ENCODE measurements at places on chromosomes 7 and 10. TPM values are rescaled to one million over a fixed set of nuclear protein-coding genes. Genes with fewer than 3 reads are reported as not detected.

Gene PLCE1
- 3.1 TPM for total RNA-seq

Gene THSD7A
- 3.7 TPM for total RNA-seq

Gene SH2D4B
- not detected for total RNA-seq

Gene CAMK2G
- total RNA-seq: 7.4 TPM

Gene TAS2R4
- 0.75 TPM for total RNA-seq

Gene ZNF398
- 6.1 TPM for total RNA-seq

Gene HOXA5
- not detected for total RNA-seq

Gene DLX5
- not detected for total RNA-seq

DNA sequence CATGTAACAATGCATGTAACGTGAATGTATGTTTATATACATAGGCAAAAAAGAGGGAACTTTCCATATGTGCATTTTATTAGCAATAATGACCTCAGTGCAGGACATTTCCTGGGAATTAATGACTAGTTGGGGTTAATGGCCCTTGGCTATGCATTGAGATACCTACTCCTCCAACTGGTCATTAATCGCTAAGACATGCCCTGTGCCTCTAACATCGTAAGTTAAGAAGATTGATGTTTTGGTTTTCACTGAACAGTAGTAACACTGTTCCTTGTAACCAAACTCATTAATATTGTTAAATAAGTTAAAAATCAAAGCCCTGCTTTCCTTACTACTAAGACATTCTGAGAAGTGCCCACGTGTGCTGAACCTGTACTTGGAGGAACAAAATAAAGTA lies 61.7 kb downstream of the SEMA3D start:
- DNase-seq: no peak
- no peaks in the 10 kb centered on the region for H3K36me3 ChIP-seq
- no peaks in the 10 kb centered on the region for H3K4me1 ChIP-seq
- H3K27ac ChIP-seq: no peak overlapping the region
- no peaks in the 10 kb centered on the region for H3K27me3 ChIP-seq
- no peak overlapping the region for H3K4me3 ChIP-seq

GRCh38 chr7:90625562-90625961 lies 29.4 kb downstream of the CDK14 start:
- H3K4me3 ChIP-seq: no peak overlapping the region
- H3K27ac ChIP-seq: no peak overlapping the region
- no peaks in the 10 kb centered on the region for H3K36me3 ChIP-seq
- H3K4me1 ChIP-seq: no peaks in the 10 kb centered on the region
- H3K27me3 ChIP-seq: no peaks in the 10 kb centered on the region

GRCh38 chr7:50853311-50853710 lies 70.6 kb upstream of the GRB10 start:
- no peak overlapping the region for H3K4me3 ChIP-seq
- no peak for DNase-seq
- no peaks in the 10 kb centered on the region for H3K27me3 ChIP-seq

DNA sequence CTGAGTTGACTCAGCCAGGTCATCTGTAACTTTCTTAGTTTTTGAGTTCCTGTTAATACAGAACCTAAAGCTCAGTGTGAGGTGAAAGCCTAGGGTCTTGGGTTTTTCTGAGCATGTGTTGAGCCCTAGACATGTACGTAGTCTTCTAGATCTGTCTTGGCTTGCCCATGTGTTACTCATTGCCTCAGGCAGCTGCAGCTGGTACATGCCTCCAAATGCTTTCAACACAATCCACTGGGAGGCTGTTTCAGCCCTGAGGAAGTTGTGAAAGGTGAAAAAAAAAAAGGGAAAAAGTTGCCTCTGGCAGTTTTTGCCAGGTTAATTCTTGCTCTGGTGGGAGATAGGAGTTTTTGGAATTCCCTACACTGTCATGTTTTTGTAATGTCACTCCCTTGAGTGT lies 134.6 kb downstream of the RNF216 start:
- H3K27me3 ChIP-seq: no peaks in the 10 kb centered on the region
- H3K4me1 ChIP-seq: no peaks in the 10 kb centered on the region
- H3K36me3 ChIP-seq: peaks cover 26% of the 10 kb centered on the region
- no peak for DNase-seq
- no peak overlapping the region for H3K27ac ChIP-seq

DNA sequence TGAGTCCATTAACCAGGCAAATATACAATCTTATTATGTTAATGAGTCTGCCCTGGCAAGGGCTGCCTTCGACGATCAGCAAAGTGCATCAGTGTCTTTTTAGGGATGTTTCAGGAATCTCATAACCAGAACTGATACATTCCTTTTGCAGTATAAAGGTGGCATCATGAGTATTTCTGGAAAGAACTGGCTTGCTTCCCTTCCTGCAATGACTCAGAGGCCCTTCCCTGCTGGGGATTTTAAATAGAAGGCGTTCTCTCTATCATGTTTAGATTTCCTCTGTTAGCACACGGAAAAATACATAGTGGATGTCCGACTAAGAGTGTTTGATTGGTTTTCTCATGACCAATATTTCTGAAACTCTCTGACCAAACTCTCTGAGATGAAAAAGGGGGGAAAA lies 1.8 kb downstream of the NPS start:
- H3K4me3 ChIP-seq: no peak overlapping the region
- DNase-seq: no peak
- H3K27ac ChIP-seq: no peak overlapping the region
- no peaks in the 10 kb centered on the region for H3K4me1 ChIP-seq

GRCh38 chr10:25531457-25532061 lies 356.8 kb downstream of the GPR158 start:
- no peak overlapping the region for H3K4me3 ChIP-seq
- DNase-seq: no peak
- no peaks in the 10 kb centered on the region for H3K27me3 ChIP-seq

DNA sequence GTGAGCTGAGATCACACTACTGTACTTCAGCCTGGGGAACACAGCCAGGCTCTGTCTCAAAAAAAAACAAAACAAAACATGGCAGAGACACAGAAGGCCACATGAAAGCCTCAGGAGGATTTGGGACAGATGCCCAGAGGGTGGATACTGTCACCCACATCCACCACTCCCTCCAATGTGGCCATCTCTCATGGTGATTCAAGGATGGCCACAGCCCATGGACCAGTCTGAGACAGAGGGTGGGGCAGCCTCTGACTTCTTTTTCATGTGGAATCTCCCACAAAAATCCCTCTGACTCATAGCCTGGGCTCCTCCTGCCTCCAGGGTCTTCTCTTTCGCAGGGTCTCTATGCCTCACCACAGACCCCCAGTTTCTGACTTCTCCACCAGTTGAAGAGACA lies 59.0 kb upstream of the GTF2I start:
- no peak overlapping the region for H3K27ac ChIP-seq
- H3K4me3 ChIP-seq: no peak overlapping the region
- no peaks in the 10 kb centered on the region for H3K27me3 ChIP-seq
- DNase-seq: no peak
- peaks cover 6% of the 10 kb centered on the region for H3K36me3 ChIP-seq

GRCh38 chr7:147539685-147540084 lies 1050.9 kb upstream of the C7orf33 start:
- DNase-seq: no peak
- no peaks in the 10 kb centered on the region for H3K4me1 ChIP-seq
- no peaks in the 10 kb centered on the region for H3K27me3 ChIP-seq
- no peaks in the 10 kb centered on the region for H3K36me3 ChIP-seq
- no peak overlapping the region for H3K27ac ChIP-seq
- no peak overlapping the region for H3K4me3 ChIP-seq

- peak; percentile 51 for DNase-seq
- no peaks in the 10 kb centered on the region for H3K36me3 ChIP-seq
- H3K4me3 ChIP-seq: no peak overlapping the region
- no peak overlapping the region for H3K27ac ChIP-seq
Measured at GRCh38 chr7:1948887-1949680, 279.0 kb downstream of the ELFN1 start.

DNA sequence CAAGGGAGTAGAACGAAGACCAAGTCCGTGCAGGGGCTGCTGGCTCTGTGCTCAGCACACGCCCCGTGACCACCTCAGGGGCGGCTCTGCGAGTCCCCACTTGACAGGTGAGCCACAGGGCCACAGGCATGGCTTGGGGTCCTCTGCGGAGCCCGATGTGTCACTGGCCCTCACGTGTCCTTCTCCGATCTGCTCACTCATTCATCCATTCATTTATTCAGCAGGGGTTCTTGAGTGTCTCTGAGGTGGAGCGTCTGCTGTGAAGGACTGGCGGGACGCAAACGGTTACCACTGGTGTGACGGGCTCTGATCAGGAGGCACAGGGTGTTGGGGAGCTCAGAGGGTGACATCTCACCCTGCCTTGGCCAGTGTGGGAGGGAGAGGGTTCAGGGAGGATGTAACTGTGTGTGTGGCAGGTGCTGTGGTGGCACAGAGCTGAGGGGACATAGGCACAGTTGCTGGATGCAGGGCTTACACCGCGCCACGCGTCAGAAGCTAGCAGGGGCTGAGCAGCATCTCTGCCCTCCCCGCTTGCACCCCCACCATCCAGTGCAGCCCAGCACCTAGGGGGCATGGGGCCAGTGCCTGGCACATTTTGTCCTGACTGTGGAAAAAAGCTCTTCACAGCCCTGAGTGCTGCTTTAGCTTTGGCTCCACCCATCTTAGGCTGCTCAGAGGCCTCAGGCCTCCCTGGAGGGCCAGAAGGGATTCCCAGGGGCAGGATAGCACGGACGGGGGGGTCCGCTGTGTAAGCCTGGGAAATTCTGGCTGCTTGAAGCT lies 116.8 kb downstream of the LHPP start:
- no peak overlapping the region for H3K4me3 ChIP-seq
- no peaks in the 10 kb centered on the region for H3K27me3 ChIP-seq
- H3K36me3 ChIP-seq: no peaks in the 10 kb centered on the region
- no peak for DNase-seq
- no peaks in the 10 kb centered on the region for H3K4me1 ChIP-seq

GRCh38 chr10:78900715-78901430 lies 167.9 kb upstream of the ZMIZ1 start:
- H3K27ac ChIP-seq: no peak overlapping the region
- no peak overlapping the region for H3K4me3 ChIP-seq
- DNase-seq: no peak
- no peaks in the 10 kb centered on the region for H3K36me3 ChIP-seq
- no peaks in the 10 kb centered on the region for H3K4me1 ChIP-seq

GRCh38 chr7:22248111-22248809 lies 108.7 kb downstream of the RAPGEF5 start:
- H3K4me3 ChIP-seq: no peak overlapping the region
- no peak for DNase-seq
- no peak overlapping the region for H3K27ac ChIP-seq
- H3K36me3 ChIP-seq: no peaks in the 10 kb centered on the region

- no peak overlapping the region for H3K4me3 ChIP-seq
- no peaks in the 10 kb centered on the region for H3K27me3 ChIP-seq
- no peaks in the 10 kb centered on the region for H3K4me1 ChIP-seq
- DNase-seq: no peak
Measured at GRCh38 chr7:130865408-130866236, 131.6 kb upstream of the KLF14 start.

GRCh38 chr7:142439739-142440138 lies 181.9 kb upstream of the PRSS58 start:
- DNase-seq: no peak
- H3K4me3 ChIP-seq: no peak overlapping the region
- H3K27me3 ChIP-seq: no peaks in the 10 kb centered on the region
- no peaks in the 10 kb centered on the region for H3K36me3 ChIP-seq
- no peaks in the 10 kb centered on the region for H3K4me1 ChIP-seq

- peaks cover 7% of the 10 kb centered on the region for H3K27me3 ChIP-seq
- no peak overlapping the region for H3K4me3 ChIP-seq
- H3K36me3 ChIP-seq: no peaks in the 10 kb centered on the region
- no peak for DNase-seq
- no peaks in the 10 kb centered on the region for H3K4me1 ChIP-seq
- no peak overlapping the region for H3K27ac ChIP-seq
Measured at GRCh38 chr10:128277267-128277840, 151.1 kb upstream of the MKI67 start.

- no peak for DNase-seq
- no peak overlapping the region for H3K27ac ChIP-seq
- H3K4me1 ChIP-seq: no peaks in the 10 kb centered on the region
- H3K27me3 ChIP-seq: no peaks in the 10 kb centered on the region
Measured at GRCh38 chr10:126131341-126131740, 235.0 kb downstream of the FANK1 start.

- H3K4me1 ChIP-seq: peaks cover 28% of the 10 kb centered on the region
- no peaks in the 10 kb centered on the region for H3K27me3 ChIP-seq
- H3K4me3 ChIP-seq: peak overlapping the region; percentile 100
- H3K27ac ChIP-seq: peak overlapping the region; percentile 99
- DNase-seq: peak; percentile 85
Measured at GRCh38 chr7:100582041-100582579, 3.8 kb downstream of the LRCH4 start.

DNA sequence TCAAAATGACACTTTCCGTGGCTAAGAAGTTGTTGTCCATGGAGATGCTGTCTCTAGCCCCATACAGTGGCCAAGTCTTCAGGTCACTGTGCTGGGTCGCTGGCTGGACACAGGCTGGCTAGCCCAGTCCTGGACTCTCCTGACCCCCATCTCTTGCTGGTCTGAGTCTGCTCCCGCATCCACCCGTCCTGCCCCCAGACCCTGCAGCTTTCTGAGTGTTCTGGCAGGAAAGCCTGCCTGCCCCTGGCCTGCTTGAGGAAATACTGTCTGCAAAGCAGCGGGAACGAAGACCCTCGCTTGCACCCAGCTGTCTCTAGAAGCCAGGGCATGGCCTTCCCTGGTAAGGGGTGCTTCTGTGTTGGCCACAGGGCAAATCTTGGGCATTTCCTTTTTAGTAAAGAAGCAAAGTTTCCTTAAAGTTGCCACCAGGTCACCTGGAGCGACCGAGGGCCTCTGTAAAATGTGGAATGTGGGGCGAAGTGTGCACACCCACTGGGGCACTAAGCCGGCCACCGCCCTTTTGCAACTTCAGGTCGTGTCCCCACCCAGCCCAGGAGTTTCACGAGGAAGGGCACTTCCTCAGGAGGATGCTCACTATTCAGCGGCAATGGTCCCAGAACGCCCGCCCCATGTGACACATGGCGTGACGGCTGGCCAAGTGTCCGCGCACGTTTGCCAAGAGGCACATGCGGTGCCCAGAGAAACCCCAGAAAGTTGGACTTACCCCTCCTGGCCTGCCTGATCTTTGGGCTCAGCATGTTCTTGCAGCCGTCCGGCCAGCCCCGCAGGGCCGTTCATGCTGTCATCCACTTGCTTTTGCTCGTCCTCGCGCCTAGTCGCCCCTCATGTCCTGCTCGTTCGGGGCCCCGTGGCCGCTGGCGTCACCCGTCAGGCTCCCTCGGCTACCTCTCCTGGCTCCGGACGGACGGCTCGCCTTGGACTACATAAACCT lies 558 bp downstream of the ARHGAP22 start:
- no peak overlapping the region for H3K27ac ChIP-seq
- peaks cover 3% of the 10 kb centered on the region for H3K27me3 ChIP-seq
- no peaks in the 10 kb centered on the region for H3K36me3 ChIP-seq
- H3K4me1 ChIP-seq: no peaks in the 10 kb centered on the region
- peak overlapping the region; percentile 16 for H3K4me3 ChIP-seq
- DNase-seq: no peak

GRCh38 chr10:73096041-73096448 lies 621 bp downstream of the P4HA1 start:
- no peaks in the 10 kb centered on the region for H3K27me3 ChIP-seq
- H3K36me3 ChIP-seq: no peaks in the 10 kb centered on the region
- H3K27ac ChIP-seq: peak overlapping the region; percentile 99
- peak; percentile 61 for DNase-seq
- H3K4me1 ChIP-seq: no peaks in the 10 kb centered on the region

Measured in pancreas (tissue), 10 donors.